Posterior vena cava (tissue), 2 donors: ENCODE measurements at places on chromosomes 2 and 18. TPM values are rescaled to one million over a fixed set of nuclear protein-coding genes. Genes with fewer than 3 reads are reported as not detected.

The ALPI gene
- not detected for total RNA-seq

The ATP6V1C2 gene
- 0.42 TPM for total RNA-seq

The ORC4 gene
- 37.6 TPM for total RNA-seq

The COL4A4 gene
- 3.0 TPM for total RNA-seq

The DSC3 gene
- 0.43 TPM for total RNA-seq

The PLGLB2 gene
- total RNA-seq = 1.0 TPM

The VPS54 gene
- 22.9 TPM for total RNA-seq

DNA sequence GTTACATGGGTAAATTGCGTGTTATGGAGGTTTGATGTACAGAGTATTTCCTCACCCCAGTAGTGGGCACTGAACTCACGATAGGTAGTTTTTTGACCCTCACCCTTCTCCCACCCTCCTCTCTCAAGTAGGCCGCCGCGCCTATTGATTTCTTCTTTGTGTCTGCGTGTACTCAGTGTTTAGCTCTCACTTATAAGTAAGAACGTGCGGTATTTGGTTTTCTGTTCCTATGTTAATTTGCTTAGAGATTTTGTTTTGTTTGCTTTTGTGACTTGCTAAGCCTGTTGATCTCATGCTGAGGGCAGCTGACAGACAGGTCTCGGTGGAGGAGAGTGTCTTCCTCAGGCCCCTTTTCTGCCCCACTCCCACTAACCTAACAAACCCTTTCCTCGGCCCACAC is 36.2 kb downstream of the ACOXL start:
- no peak for DNase-seq

DNA sequence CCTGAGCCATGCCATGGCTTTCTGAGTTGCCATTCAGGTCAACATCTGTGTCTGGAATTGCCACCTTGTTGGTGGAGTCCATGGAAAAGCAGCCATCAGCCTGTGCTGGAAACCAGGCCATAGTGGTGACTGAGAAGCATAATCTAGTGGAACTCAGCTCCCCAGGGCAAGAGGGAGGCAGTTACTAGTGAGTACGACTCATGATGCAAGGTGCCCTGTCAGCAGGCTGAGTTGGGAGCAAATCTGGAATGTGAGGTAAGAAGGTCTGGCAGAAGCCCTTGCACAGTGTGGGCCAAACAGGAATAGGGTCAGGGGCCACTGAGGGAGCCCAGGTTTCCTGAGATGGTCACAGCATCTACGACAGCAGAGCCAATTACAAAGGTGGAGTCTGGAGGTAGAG is 37.1 kb downstream of the SULT1C2 start:
- no peak for DNase-seq

- DNase-seq = no peak
Observed at GRCh38 chr2:230472621-230473018, 56.6 kb downstream of the SP100 start.

DNA sequence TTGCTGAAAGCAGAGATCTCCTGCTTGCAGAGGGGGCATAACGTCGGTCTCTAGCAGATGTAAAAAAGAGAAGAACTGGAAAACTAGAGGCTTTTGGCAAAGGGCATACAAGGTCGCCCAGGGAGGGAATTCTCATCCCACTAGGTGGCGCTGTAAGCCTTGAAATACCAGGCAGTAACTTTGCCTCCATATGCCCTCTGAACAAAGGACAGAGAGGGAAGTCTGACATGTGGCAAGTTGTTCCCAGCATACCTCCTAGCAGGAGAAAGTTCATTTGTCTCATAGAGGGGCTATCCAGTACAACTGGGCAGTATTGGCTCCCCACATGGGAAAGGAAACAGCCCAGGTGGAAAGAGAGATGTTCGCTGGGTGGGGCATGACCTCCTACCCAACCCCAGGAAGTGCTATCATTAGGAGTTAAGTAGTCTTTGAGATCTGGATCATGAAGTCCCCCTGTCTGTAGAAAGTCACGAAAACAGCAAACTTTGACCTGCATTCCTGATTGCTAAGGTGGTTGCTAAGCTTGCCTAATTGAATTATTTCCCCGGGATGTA is 39.9 kb downstream of the STK17B start:
- no peak for DNase-seq

DNA sequence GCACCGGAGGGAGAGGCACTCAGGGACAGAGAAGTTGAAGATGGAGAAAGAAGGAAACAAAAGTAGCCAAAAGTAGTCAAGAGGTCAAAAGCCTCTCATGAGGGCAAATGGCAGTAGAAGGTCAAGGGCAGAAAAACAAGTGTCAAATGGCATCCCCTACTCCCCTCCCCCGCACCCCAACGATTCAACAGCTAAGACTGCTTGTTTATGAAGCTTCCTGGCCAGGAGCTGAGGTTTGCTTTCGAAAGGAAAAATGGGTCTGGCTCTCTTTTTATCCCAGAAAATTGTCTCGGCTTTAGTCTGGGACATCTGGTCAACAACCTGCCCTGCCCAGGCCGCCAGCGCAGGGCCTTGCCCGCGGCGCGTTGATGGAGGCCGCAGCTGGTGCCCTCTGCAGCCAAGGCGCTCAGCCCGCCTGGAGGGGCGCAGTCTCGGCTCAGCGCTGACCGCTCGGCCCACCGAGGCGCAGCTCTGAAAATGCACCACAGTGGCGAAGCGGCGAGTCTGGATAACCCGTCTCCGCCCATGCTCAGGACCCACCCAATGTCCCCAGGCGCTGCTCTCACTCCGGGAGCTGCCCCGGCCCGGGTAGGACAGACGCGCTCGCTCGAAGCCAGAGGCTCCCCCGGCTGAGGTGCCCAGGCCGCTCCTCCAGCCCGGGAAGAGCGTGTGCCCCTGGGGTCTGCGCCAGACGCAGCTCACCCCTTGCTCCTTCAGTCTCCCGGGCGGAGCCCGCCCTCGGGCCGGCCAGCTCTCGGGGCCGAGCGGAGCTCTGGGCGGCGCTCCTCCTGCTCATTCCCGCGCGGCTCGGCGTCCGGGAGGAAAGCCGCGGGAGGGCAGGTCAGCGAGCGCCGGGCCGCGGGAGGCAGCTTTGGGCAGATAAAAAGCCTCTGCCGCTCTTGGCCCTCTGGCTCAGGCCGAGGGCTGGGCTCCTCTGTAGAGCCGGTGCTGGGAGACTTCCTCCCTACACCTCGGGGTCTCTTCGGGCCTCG is 1.8 kb upstream of the TBR1 start:
- peak; percentile 79 for DNase-seq

GRCh38 chr2:39975476-39976020 is 196.5 kb upstream of the THUMPD2 start:
- no peak for DNase-seq

GRCh38 chr18:67476585-67476984 is 39.9 kb downstream of the DSEL start:
- DNase-seq = no peak

GRCh38 chr2:46171411-46171953 is 125.7 kb upstream of the EPAS1 start:
- DNase-seq = no peak

DNA sequence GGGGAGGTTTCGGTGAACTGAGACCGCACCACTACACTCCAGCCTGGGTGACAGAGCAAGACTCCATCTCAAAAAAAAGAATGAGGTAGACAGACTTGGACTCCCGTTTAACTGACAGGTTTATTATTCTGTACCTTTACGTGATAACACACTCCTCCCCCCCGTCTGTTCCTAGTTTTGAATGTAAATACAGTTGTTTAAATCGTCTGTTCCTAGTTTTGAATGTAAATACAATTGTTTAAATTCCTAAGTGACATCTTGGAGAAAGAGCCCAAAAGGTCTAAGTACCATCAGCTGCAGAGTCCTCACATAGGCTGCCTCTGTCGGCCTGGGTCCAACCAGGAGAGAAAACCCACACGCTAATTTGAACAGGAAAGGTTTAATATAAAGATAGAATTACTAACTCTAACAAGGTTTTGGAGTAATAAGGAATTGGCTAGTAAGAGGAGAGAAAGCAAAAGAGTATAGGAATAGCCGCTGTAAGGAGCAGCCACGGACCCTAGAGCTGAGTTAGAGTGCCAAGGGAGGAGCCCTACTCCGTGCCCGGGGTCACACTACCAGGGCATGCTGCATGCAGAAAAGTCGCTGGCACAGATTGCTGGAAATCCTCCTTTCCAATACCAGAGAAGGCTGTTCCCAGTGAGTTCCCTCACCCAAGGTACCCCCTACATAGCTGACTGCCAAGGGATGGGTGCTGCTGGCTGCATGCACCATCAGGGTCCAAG is 83.5 kb upstream of the RANBP2 start:
- no peak for DNase-seq

- DNase-seq = no peak
Observed at GRCh38 chr2:225100856-225101294, 58.6 kb upstream of the DOCK10 start.

DNA sequence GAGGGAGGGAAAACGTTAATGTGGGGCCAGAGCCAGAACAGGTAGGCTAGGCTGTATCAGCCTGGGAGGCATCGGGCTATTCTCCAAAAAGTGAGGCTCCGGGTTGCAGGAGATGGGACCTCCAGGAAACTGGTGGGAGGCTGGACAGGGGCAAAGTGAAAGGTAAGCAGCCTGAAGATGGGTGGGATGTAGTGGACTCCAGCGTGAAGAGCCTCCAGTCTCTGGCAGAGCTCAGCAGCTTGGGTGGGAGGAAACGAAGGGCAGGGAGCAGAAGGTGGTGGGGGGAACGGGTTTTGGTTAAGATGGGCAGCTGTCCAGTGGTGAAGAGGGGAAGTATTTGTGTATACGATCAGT is 3.1 kb upstream of the EMX1 start:
- DNase-seq = no peak

- no peak for DNase-seq
Observed at GRCh38 chr2:189153619-189154018, 25.9 kb downstream of the COL5A2 start.

DNA sequence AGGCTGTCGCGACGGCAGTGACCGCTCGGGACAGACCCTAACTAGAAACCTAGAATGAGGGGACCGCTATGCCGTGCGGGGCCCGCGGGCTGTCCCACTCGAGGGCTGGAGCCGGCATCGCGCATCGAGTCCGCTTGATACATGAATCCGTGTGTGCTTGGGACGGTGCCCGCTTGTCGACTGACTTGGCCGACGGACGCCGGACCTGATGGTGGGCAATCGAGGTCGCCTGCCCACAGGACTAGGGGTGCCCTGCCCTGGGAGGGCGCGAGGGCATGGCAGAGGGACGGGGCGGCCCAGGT is 749 bp upstream of the PTMA start:
- no peak for DNase-seq

DNA sequence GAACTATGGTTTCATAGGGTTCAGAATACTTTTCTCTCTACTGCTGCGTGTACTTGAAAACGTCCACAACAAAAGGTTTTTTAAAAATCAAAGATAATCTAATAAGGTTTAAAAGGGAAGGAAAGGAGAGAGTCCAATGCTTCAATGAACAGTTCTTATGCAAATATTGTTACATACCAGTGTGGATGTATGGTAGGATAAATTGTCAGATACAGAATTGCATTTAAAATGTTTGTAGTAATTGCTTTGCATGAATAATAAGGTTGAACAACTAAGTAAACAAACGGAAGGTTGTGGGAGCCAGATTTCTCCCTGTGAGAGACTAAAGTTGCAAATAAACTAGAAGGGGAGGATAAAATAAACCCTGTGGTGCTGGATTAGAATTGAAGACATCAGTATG is 53.8 kb upstream of the RBBP8 start:
- DNase-seq = no peak

DNA sequence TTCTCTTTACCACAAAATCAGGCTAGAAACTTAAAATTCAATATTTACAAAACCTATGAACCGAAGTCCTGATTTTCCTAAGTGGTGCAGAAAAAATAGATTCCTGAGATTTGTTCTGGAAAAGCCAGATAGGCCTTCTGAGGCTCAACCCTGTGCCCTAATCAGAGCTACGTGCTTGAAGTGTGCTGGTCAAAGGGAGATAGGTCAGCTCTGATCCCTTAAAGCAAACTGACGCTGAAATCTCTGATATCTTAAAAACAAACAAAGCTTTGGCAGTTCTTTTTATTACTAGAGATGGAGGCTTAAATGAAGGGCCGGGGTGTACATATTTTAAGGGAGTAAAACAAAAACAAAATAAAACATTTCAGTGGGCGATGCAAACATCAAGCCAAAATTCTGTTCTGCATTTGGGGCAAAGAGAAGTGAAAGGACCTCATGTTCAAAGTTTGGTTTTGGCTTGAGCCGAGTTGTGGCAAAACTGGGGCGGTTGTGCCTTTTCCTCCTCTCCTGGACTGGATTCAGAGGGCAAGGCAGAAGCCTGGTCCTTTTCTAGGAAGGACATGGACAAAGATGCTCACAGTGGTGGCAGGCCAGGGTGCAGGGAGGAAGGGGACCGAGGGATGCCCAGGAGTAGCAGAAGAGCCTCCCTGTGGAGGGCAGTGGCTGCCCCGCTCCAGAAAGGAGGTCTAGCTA is 295.0 kb downstream of the CDCA7 start:
- no peak for DNase-seq

DNA sequence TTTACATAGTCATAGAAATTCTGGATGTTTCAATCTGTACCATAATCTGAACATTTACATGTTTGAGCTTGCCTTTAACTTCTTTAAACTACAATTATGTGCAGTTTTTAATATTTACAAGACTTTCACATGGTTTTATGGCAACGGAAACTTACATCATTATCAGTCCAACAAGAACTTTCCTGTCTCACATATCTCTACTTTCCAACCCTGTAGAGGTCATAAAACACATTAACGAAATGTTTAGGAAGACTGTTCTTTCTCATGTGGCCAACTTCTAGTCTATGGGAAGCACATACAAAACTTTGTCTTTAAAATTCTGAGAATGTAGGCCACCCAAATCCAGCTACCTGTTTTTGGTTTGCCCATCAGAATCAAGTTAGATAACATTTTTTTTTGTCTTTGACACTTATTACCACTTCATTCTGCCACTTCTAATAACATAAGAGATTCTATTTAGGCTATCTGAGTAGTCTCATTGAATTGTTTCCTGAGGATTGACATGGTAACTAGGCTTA is 693.2 kb downstream of the KCNJ3 start:
- DNase-seq = no peak

- no peak for DNase-seq
Observed at GRCh38 chr2:64324746-64325410, 129.1 kb upstream of the LGALSL start.

- no peak for DNase-seq
Observed at GRCh38 chr2:68476454-68476853, 9.1 kb downstream of the APLF start.

DNA sequence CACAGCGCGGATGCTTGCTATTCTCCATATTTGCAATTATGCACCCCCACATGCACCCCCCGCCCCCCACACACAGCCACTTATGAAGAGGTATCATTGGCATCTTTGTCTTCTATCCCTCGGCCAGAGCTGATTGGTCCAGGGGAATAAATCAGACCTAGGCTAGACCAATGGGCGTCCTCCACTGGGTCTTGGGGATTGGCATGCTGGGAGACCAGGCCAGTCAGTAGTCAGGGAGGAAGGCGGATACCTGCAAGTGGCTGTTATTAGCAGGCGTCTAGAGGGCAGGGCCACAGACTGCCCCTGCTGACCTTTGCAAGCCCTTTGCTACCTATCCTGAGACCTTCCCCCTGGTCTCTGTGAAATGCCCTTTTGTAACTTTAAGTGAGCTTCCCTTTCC is 30.0 kb downstream of the ATOH8 start:
- no peak for DNase-seq
